ENCODE measurements at places on chromosomes 13 and 19. TPM values are rescaled to one million over a fixed set of nuclear protein-coding genes. Genes with fewer than 3 reads are reported as not detected.

The IL12RB1 gene
- 0.87 TPM for polyA plus RNA-seq

The MLLT1 gene
- polyA plus RNA-seq: 33.8 TPM

The MIR17HG gene
- polyA plus RNA-seq: not detected

The AKT2 gene
- 37.6 TPM for polyA plus RNA-seq

The TNFRSF19 gene
- 2.7 TPM for polyA plus RNA-seq

The GPR4 gene
- polyA plus RNA-seq: 2.9 TPM

The ERICH6B gene
- polyA plus RNA-seq: not detected

The HPN gene
- 39.4 TPM for polyA plus RNA-seq

The YJEFN3 gene
- polyA plus RNA-seq: 14.5 TPM

The CEACAM20 gene
- not detected for polyA plus RNA-seq

The NRTN gene
- 4.0 TPM for polyA plus RNA-seq

All from stomach (tissue), 19 donors.